Activated CD8-positive, alpha-beta memory T cell treated with anti-CD3 and anti-CD28 coated beads, Interleukin-2, amount 50 U/mL, for 4 hours (primary cell): ENCODE measurements at places on chromosomes 2 and 18.

GRCh38 chr2:112834396-112835037, 2.1 kb downstream of the IL1B start:
- no peak for DNase-seq

DNA sequence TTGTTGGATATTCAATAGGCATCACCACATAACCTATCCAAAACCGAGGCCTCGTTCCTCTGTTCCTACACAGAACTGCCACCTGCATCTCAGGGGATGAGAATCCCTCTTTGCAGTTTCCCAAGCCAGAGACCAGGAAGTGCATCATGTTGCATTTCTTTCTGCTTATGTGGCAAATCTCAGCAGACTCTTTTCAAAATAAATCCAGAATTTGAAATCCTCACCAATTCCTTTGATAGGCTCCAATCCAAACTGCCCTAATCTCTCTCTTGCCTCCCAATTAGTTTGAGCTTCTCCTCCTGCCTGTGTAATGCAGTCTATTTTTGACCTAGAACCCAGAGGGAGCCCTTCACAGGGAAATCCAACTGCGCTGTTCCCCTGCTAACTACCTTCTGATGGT, 215.5 kb downstream of the RNF144A start:
- DNase-seq: no peak

DNA sequence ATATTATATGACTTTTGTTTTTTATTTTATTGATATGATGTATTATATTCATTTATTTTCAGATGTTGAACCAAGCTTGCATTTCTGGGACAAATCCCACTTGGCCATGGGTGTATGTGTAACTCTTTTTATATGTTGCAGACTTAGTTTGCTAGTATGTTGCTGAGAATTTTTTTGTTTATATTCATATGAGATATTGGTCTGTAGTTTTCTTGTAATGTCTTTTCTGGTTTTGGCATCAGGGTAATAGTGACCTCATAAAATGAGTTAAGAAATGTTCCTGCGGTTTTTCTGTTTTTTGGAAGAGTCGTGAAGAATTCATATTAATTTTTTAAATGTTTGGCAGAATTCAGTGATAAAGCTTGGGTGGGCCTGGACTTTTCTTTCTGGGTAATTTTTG, 88.7 kb downstream of the ASB1 start:
- DNase-seq: no peak

GRCh38 chr2:18551169-18551568, 9.3 kb downstream of the RDH14 start:
- no peak for DNase-seq

DNA sequence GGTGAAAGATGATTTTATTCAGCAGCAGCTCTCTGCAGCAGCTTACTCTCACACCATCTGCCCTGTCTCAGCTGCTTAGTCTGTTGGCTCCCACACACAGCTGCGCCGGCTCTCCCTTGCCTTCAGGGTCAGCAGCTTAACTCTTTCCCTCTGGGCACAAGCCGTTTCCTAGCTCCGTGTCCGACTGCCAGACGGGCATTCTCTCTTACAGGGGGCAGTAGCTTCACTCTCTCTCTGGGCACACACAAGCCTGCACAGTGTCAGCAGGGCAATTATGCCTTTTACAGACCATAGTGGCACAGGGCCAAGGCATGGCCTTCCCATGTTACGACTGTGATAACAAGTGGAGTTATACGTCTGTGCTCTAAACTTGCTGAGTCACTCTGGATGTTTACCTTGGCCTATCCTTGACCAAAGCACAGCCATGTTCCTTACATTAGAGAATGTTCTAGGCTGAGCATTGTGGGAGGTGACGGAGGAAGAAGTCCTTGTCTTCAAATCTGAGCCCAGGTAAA, 31.7 kb downstream of the PCARE start:
- DNase-seq: no peak

DNA sequence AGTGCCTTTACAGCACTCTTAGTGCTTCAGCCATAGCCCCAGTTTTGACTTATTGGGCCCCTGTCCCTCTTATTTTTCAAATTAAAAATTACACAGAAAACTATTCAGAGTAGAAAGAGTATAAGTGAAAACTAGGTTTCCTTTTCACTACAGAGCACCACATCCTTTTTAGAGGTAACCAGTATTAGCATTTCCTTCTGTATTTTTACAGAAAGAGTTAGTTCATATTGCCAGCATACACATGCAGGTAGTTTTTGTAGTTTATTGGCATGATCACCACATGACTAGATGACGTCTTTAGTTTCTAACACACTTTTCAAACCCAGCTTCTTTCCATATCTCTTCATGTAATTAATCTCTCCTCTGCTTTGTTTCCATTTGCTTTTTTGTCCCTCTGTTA, 66.4 kb downstream of the UBE2E3 start:
- DNase-seq: no peak

- no peak for DNase-seq
Measured at GRCh38 chr2:112092286-112093041, 37.4 kb downstream of the TMEM87B start.

GRCh38 chr2:11357428-11357972, 13.1 kb upstream of the ROCK2 start:
- no peak for DNase-seq

DNA sequence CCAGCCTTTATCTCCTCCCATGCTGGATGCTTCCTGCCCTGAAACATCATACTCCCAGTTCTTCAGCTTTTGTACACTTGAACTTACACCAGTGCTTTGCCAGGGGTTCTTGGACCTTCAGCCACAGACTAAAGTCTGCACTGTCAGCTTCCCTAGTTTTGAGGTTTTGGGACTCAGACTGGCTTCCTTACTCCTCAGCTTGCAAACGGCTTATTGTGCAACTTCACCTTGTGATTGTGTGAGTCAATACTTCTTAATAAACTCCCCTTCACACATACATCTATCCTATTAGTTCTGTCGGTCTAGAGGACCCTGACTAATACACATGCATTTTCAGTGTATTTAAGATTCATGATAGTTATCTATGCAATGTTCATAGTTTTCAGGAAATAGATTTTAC, 35.8 kb upstream of the ZNF804A start:
- no peak for DNase-seq

DNA sequence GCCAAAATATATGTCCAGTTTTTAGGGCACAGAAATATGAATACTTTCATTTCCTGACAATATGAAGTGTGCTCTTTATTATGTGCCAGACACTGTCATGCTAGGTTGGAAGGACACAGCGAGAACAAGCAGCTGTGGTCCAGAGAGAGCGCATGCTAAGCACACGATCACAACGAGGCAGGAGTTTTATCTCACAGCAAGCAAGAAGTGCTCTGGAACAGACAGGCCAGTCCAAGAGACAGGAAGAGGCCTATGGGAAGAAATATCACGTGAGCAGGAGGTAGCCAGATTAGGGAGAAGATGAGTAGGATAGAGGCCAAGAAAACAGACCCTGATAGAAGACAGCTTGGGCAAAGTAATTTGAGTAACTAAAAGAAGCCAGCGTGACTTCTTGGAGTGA, 135.5 kb upstream of the CAB39 start:
- DNase-seq: no peak

GRCh38 chr2:206212673-206213513, 53.2 kb downstream of the EEF1B2 start:
- DNase-seq: no peak

DNA sequence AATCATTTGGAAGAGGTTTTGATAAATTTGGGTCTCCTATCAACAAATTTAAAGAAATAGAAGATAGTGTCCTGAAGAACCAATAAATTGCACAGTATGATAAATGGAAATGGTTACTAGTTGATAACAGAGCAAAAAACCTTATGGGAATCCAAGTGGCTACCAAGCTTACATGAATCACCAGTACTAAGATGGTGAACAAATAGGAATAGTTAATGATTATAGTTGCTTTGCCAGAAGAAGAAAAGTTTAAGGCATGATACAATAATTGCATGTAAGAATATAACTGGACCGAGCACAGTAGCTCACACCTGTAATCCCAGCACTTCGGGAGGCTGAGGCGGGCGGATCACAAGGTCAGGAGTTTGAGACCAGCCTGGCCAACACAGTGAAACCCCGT, 19.6 kb upstream of the INO80D start:
- no peak for DNase-seq

GRCh38 chr2:67839242-67839641, 223.6 kb downstream of the C1D start:
- no peak for DNase-seq

DNA sequence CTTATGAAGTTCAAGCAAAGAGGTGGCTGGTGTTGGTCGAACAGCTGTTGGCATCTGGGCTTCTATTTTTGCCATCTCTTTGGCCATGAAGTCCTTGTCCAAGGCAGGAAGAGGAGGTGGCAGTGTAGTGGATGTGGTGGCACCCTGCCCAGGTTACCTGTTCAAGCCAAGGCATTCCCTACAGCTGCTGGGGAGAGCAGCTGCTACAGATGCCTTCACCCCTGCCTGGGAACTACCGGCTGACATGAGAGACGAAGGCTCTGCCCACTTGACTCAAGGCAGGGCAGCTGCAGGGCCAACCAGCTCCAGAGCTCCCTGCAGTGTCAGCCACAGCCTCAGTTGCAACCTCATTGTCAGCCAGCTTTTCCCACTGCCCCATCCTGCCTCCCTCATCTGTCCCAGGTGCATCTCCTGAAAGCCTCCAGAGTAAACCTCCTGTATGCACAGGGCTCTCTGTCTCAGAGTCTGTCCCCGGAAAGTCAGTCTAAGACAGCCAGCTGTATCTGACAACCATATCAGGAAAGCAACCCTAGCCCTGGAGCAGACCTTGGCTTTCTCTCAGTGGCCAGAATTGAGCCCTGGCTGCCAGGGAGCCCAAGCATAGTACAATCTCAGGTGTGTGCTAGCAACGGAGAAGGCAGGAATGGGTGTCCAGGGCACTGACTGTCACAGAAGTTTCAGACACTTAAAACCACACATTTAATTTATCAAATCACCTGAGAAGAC, 115.9 kb downstream of the RPIA start:
- DNase-seq: no peak

GRCh38 chr2:20882466-20883170, 59.7 kb upstream of the LDAH start:
- DNase-seq: no peak

DNA sequence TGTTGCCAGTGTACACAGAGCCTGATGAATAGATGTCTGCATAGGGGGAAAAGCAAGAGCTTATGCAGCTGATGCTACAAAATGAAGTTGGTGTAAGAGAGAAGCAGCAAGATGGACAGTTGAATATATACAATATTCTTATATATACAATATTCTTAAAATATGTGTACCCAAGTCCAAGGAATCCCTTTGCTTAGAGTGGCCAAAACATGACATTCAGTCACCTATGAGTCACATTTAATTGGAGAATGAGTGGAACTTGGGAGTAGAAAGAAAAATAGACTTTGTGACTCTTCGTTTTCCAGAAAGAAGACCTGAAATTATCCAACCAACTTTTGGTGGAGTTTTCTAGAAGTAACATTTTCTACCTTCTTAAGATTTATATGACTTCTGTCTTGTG, 81.8 kb downstream of the SCN9A start:
- DNase-seq: no peak
